ENCODE measurements at places on chromosomes 11 and 22.

DNA sequence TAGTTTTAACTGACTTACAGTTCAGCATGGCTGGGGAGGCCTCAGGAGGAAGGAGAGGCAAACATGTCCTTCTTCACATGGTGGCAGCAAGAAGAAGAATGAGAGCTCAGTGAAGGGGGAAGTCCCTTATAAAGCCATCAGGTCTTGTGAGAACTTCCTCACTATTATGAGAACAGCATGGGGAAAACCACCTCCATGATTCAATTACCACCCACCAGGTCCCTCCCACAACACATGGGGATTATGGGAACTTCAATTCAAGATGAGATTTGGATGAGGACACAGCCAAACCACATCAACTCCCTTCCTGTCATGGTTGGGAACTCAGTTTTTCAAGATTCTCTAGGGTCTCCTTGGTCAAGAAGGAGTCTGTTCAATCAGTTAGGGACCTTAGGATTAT is 432.9 kb upstream of the CNTN5 start:
- DNase-seq, result no peak

DNA sequence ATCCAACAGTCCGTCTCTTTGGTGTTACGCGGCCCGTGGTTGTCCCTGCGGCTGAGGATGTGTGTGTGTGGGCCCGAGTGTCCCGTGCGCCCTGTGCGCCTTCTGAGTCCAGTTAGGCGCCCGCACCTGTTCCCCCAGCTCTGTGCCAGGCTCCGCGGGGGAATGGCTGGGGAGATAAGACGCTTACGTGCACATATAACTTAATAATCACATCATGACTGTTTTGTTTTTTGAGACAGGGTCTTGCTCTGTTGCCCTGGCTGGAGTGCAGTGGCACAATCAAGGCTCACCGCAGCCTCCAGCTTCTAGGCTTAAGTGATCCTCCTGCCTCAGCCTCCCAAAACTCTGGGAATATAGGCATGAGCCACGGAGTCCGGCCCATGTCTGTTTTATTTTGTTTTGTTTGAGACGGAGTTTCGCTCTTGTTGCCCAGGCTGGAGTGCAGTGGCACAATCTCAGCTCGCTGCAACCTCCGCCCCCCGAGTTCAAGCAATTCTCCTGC is 817 bp downstream of the ARL2 start:
- DNase-seq, result no peak

- no peak for DNase-seq
Measured at GRCh38 chr11:85809863-85810262, 1.1 kb downstream of the SYTL2 start.

- no peak for DNase-seq
Measured at GRCh38 chr11:11137339-11137738, 215.7 kb downstream of the CSNK2A3 start.

DNA sequence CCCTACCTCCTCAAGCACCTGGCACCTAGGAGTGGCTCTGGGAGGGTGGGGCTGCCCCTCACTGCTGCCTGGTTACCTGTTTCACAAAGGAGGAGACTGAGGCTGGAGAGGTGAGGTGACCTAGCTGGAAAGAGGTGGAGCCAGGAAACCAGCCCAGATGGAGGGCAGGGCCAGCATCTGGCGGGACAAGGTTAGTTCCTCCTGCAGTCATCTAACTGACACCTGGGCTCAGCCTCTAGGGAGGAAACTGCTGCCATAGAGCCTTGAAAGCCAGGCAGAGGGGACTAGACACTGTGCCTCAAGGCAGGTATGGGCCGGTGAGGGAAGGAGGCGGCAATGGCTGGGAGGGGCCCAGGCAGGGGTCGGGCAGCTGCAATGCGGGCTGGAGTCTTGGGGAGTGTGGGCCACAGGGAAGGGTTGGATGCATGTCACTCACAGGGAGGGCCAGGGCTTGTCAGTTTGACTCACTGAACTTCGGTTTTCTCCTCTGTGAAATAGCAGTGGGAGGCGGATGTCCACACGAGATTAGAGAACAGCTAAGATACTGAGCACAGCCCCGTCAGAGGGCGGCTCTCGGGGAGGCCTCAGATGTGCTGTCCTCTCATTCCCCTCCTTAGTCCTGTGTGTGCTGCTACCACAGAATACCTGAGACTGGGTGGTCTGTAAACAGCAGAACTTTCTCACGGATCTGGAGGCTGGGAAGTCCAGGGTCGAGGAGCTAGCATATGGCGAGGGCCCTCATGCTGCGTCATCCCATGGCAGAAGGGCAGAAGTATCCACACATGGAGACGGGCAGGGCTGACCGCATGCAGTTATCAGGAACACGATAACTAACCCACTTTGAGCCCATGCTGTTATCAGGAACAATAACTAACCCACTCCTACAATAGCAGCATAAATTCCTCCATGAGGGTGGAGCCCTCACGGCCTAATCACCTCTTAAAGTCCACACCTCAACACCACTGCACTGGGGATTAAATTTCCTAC is 16.1 kb downstream of the MGAT3 start:
- DNase-seq, result peak; percentile 92

- no peak for DNase-seq
Measured at GRCh38 chr22:26770624-26771023, 113.2 kb downstream of the MIAT start.

DNA sequence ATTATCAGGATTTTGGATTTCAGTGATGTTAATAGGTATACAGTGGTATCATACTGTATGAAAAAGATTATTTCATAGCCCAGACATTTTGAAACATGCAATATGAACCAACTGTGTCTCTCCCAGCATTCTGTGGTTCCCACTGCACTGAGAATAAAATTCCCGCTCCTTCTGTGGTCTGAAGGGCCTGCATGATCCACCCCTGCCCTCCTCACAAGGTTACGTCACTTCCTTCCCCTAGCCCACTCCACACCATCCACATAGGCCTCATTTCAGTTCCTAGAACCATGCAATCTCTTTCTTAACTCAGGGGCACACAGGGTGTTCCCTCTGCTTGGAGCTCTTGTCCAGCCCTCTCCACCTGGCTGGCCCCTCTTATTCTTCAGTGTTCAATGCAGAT is 103.1 kb downstream of the TSPAN18 start:
- DNase-seq, result no peak

DNA sequence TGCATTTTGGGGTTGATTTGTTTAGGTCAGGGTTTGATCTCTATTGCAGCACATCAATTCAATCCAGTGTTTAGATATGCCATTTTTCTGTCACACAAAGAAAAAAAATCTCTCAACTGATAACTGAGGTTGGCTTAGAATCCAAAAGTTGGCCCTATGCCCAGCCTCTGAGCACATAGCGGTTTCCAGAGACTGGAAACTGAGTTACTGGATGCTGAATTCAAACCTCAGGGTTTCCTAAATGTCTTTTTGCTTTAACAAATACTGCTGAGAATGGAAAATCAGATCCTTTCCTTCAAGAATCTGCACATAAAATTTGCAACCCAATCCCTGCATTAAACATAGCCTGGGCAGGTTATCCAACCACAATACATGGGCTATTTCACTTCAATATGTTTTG is 4.0 kb downstream of the P4HA3 start:
- no peak for DNase-seq

DNA sequence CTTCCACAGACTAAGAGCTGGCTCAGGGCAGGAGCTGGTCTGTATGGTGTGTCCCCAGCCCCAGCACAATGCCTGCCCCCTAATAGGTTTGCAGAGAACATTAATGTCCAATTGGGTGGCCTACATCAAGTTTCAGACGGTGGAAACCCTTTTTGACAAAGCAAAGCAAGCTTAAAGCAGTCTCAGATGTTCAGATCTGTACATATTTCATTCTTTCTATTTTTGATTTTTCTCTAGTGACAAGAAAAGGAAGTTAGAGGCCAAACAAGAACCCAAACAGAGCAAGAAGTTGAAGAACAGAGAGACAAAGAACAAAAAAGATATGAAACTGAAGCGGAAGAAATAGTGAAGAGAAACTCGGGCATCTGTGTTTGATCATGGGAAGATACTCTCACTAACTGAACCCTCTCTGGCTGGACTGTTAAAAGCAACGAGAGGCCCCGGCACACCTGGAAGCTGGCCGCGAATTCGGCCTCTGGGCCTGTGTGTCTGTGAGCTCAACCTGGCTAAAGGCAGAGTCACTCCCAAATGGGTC is 40.5 kb downstream of the NAT10 start:
- DNase-seq, result no peak

- no peak for DNase-seq
Measured at GRCh38 chr11:119147604-119148333, 1.1 kb upstream of the ABCG4 start.

- DNase-seq, result no peak
Measured at GRCh38 chr11:75767228-75767572, 1.4 kb upstream of the DGAT2 start.

- DNase-seq, result no peak
Measured at GRCh38 chr22:43281394-43281793, 61.8 kb downstream of the SCUBE1 start.

DNA sequence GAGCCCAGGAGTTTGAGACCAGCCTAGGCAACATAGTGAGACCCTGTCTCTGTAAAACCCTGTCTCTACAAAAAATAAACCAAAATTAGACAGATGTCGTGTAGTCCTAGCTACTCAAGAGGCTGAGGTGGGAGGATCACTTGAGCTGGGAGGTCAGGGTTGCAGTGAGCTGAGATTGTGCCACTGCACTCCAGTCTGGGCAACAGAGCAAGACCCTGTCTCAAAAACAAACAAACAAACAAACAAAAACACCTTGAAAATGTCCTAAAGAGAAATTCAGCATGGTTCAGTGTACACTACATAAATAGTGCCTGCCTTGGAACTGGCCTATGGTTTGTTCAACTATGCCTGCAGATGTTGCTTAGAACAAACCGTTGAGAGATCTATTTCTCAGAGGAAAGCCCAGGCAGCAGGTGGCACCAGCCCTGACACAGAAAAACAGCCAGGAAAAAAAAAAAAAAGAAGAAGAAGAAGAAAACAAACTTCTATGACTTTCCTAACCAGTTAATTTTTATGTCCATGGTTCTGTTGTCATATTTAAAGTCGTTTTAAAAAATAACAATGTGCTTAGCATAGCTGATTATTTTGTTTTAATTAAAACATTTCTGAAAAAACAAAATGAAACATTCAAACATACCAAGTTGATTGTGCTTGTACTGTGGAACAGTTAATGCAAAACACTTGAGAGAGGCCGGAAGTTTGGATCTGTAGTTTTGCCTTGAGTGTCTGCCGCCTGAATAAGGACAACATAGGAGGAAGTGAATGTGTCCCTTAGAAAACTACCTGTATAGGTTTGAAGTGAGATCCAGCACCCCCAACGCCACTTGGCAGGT is 5.4 kb downstream of the KREMEN1 start:
- peak; percentile 41 for DNase-seq

DNA sequence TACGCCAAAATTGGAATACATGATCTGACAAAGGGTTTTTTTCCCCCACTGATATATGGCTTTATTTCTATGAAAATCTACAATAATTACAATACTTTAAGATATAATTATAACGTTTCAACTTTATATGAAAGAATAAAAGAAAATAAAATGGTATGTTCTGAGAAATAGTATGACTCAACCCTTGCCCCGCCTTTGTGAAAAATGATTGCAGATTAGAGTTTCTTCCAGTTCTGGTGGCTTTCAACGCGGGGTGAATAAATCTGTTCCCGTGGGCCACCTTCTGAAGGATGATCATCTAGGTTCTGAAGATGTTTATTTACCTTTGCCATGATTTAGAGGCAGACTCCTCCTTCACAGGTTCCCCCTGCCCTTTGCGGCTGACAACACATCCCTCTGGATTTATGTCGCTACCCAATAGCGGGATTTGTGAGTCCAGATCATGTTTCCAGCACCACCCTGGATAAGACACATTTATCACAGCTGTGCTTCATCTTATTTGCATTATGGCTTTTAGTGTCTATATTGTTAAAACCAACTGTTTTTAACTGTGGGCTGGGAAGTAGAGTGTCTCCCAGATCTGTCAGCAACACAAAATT is 607.0 kb upstream of the KIRREL3 start:
- no peak for DNase-seq

DNA sequence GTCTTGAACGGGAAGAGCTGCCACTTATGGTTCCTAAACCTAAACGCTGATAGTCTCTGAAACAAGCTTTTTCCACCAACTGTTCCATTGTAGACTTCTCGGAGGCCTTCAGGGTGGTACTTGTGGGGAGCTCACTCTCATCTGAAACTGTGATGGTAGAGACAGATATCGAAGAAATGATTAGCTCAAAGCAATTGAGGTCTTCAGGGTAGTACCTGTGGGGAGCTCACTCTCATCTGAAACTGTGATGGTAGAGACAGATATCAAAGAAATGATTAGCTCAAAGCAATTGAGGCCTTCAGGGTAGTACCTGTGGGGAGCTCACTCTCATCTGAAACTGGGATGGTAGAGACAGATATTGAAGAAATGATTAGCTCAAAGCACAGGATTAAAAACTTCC is 175.7 kb downstream of the SWAP70 start:
- DNase-seq, result no peak

DNA sequence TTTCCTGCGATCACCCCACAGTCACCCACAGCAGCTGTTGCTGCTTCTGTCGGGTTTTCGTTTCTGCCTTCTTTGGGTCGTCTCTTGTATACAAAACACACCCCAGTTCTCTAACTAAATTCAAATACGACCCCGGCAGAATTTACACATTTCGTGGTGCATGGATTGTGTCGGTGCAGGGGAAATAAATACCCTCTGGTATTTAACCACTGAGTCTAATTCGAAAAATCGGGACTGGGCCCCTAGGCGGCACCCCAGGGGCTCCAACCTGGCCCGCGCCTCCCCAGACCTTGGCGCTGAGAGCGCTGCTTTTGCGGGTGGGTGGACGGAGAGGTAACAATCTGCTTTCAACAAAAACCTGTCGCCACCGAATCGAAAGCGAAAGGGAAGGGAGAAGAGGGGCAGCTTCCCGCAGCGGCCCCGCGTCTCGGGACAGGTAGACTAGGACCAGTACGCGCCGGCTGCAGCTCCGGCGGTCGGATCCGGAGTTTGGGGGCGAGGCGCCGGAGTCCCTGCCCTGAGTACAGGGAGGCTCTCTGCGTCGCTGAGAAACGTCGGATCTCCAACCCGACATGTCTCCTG is 4.4 kb downstream of the ALX4 start:
- no peak for DNase-seq

- DNase-seq, result no peak
Measured at GRCh38 chr22:44427611-44428470, 70.2 kb downstream of the RTL6 start.

Data from DMS153 (cell line).